ENCODE measurements at places on chromosomes 1 and 21.

DNA sequence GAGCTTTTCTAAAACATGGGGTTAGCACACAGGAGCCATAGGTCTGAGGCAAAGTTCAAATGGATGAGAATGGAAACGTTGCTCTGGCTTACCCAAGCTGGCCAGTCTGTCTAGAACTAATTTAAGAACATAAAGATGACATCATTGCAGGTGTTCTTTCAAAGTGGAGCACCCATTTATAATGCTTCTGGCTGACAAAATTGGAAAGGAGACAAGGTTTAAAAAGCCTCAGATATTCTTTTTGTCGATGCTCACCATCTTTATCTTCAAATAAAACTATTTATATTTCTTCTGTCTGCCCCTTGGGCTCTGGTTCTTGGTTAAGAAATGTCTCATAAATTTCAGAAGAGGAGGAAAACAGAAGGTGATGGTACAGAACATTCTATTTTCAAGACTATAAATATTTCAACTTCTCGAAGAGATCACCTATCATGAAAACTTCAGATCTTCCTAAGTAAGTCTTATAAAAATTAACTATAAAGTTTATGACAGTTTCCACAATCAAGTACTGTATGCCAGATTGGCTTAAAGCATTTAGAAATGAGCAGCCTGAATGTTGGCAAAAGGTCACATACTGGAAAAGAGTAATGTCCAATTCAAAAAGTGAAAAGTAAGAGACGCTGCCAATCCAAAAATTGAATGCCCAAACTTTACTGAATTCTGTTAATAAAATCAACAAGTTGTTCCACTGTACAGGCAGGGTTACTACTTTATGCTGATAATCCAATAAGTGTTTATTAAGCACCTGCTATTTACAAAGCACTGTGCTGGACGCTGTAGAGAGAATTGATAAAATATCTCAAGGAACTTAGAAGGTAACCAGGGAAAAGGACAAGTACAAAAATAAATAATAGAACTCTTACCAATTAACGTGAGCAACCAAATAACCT, 92.0 kb downstream of the ETS2 start:
- no peak for ATAC-seq

DNA sequence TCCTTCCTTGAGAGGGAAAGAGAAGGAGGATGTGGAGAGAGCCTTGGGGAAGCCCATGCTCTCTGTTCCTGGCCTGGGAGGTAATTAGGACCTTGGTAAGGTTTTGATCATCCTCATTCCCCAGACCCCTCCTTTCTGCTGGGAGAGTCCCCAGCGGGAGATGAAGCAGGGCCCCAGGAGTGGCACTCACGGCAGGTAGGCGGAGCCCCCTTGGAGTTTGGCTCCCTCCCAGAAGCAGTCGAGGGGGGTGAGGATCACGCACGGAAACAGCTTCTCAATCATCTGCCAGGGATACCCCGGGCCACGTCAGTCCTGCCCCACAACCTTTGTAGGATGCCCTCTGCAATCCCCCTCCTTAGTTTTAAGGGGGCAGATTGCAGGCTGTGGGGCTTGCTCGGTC, 11.5 kb downstream of the PTCH2 start:
- no peak for ATAC-seq

DNA sequence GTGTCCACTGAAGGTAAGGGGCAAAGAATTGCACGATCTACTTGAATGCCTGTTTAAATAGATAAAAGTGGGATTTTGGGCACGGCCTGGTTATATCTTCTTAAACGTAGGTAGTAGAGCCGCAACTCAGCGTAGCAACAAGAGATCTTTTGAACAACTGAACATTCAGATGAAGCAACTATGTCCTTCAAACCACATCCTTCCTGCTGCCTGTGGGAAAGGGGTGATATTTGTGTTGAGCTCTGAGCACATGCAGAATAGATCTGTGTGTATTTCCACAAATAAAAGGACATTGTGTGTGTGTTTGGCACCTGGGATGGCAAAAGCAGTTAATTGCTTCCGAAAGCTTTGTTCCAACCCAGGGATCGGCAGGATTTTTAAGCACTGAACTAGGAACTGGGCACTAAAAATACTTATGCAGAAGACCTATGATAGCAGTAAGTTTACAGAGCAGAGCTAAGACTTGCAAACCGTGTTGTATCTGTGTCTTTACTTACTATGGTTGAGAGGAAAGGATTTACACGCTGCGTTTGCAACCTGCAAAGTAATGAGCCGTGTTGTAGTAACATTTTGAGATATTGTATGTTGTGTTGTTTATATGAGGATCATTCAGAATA, 333.4 kb downstream of the CHRM3 start:
- ATAC-seq = no peak

- peak; percentile 90 for ATAC-seq
Observed at GRCh38 chr1:50873458-50874187, 86.4 kb downstream of the FAF1 start.

DNA sequence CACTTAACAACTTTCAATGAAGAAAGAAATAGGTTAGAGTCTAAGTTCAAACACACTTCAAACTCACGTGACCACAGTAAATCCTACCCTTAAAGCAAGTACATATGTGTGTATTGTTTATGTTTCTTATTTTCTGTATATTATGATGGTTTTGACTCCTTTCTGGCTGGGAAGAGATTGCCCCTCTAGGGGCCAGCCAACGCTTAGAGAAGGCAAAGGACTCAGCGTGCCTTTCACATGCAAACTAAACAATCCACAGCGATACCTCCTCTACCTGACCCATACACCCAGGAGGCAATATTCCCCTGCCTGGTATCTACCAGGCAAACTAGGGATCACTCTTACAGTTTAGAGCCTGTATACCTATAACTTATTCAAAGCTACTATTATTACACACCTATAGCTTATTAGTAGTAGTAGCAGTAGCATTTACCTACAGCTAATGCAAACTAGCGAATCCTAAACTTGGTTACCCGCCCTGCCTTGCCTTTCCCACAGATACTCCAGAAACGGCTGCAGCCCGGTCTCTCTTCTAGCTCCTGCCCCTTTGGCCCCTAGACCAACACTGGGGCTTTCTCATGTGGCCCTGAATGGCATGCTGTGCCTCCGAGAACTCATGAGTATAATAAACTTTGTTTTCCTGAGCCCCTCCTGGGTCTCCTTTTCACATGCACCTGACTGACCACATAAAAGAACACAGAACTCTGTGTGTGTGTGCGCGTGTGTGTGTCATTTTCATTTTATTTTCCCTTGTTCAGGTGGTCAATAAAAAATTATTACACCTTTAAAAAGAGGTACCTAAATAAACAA, 14.0 kb downstream of the NRIP1 start:
- no peak for ATAC-seq

DNA sequence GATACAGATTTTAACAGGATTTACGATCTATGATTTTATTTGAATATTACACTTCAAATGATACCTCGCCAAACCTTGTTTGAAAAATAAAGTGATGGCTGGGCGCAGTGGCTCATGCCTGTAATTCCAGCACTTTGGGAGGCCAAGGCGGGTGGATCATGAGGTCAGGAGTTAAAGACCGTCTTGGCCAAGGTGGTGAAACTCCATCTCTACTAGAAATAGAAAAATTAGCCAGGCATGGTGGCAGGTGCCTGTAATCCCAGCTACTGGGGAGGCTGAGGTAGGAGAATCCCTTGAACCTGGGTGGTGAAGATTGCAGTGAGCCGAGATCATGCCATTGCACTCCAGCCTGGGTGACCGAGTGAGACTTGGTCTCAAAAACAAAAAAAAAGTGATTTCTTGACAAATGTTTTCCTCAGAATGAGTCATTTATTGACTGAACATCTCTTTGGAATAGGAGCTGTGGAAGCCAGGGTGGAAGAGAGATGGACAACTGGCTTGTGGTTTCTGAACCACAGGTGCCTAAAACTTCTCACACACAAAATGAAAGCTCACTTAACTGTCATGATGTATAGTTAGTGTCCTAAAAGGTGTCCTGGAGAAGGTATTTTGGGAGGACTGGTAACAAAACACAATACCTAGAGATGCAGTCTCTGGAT, 11.9 kb downstream of the PKNOX1 start:
- ATAC-seq = no peak

DNA sequence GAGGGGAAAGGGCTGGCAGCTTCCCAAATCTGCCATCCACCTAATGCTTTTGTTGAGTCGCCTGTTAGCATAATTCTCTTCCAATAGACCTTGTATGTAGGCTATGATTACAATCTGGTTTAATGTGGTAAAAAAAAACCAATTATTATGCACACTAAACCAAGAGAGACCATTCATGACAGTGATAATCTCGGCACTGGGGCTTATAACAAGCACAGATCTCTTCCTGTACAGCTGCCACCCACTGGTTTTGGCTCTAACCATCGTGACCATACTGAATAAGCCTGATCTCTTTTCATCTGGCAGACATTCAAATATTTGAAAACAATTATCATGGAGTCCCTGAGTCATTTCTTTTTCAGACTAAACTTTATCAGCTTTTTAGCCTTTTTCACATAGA, 12.0 kb upstream of the SYT14 start:
- ATAC-seq = peak; percentile 97

- no peak for ATAC-seq
Observed at GRCh38 chr1:47689894-47690293, 252.1 kb downstream of the FOXD2 start.

DNA sequence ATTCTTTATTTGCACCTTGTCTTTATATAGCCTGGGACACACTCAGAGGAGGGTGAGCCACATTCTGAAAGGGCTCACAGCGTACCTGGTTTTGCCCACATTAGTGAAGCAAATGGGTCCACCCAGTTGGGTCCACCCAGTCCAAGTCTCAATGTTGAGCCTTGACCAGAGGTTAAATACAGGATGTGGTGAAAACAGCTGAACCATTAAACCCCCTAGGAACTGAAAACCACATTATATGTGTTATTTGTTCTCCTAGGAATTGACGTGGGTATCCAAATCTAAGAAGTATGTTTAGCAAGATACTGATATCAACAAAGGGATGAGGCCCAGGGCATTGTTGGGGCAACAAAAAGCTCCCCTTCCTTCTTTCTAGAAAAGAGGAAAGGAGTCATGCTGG, 83.8 kb downstream of the SETD4 start:
- no peak for ATAC-seq

GRCh38 chr1:56758794-56759193, 60.4 kb downstream of the FYB2 start:
- peak; percentile 47 for ATAC-seq

- no peak for ATAC-seq
Observed at GRCh38 chr1:53328541-53329499, 950 bp upstream of the LRP8 start.

DNA sequence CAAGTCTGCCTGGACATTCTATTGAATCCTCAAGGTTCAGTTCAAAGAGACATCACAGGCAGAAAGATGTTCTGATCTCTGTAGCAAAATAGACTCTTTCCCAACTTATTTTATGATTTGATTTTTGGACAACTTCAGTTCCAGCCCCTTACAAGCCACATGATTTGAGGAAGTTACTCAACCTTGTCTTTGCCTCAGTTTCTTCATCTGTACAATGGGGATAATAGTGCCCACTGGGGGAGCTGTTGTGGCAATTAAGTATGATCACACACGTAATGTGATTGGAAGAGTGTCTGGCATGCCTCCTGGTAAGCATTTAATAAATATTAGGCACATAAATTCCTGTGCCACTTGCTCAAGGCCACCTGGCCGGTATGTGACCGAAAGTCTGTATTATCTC, 130.6 kb downstream of the DAB1 start:
- no peak for ATAC-seq

GRCh38 chr1:226820941-226821718, 49.3 kb upstream of the PSEN2 start:
- ATAC-seq = peak; percentile 88

DNA sequence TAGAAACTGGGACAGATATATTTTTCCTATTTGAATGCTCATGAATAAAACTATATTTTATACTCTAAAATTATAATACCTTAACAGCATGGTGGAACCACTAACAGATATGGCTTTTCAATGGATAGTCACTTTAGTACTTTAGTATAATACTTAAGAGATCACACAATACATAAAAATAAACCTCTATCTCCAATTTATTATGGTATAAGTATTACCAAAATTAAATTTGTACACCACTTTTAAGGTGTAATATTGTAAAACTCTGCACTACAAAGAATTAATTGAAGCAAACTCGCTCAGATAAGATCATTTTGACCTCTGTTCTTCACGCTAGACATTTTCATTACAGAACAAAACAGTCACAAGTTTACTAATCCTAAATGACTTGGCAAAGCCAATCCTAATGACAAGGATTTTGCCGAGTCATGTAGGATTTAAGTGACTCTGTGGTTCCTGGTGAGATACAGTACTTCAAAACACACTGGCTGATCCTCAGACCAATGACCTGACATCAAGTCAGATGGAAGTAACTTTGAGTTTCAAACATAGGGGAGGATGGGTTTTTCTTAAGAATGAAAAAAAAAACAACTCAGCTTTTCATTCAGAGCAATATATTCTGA, 200.6 kb downstream of the SMYD3 start:
- no peak for ATAC-seq

GRCh38 chr1:167548059-167548932, 5.3 kb downstream of the CREG1 start:
- no peak for ATAC-seq

DNA sequence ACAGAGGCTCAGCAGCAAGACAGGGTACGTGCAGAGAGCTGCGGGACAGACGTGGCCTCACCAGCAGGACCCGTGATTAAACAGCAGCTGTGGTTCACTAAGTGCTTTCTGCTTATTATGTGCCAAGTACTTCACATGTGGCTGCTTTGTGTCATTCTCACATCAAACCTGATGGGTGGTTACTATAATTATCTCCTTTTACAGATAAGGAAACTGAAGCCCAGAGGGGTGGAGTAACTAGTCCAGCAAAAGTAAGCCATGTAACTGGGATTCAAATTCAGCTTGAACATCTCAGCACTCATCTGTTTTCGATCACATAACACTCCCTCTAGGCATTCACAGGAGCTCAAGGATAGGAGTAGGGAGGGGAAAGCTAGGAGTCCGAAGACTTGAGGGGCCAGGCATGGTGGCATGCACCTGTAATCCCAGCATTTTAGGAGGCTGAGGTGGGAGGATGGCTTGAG, 50.8 kb upstream of the CLIC4 start:
- ATAC-seq = peak; percentile 77

DNA sequence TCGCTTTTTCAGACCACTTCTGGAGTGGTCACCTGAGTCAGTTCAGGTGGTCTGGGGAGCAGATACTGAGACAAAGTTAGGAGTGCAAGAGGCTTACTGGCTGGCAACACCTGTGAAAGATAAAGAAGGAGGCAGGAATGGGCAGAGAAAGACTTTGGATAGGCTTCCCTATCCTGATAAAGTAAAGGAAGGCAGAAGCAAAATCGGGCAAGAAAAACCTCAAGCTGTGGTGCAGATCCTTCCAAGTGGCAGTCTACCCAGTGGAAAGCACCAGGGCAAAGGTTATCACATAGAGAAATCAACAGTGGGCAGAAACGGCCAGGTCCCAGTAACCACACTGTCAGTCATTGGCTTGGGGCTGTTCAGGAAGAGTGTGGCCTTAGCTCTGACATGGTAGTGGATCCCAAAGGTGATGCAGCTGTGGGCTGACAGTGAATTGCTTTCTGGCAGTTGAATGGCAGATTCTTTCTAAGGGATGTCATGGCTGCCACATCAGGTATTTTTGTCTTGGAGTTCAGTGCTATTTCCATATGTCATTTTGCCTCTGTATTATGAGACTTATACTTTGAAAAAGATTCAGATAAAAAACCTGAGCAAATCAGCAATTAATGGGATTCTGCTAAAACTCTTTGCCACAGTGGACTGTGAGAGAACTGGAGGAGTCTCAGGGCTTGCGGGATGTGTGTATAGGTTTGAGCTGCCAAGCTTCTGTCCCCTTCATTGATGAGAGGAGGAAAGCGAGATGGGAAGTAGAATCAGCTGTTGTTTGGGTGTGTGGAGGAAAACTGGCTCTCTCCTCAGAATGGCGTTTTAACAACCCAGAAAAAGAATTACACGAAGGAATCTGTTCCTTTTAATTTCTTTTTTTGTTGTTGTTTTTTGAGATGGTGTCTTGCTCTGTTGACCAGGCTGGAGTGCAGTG, 8.1 kb upstream of the CGN start:
- ATAC-seq = no peak

Data from SK-N-SH treated with all-trans-retinoic acid at 6 μM for 48 hours (cell line).